ENCODE measurements at places on chromosomes 1 and 21. TPM values are rescaled to one million over a fixed set of nuclear protein-coding genes. Genes with fewer than 3 reads are reported as not detected.

CEP170 gene
- total RNA-seq: 73.7 TPM

FBLIM1 gene
- total RNA-seq: 328 TPM

AADACL4 gene
- total RNA-seq: not detected

IPP gene
- 11.3 TPM for total RNA-seq

HUNK gene
- total RNA-seq: 11.8 TPM

C2CD2 gene
- 43.1 TPM for total RNA-seq

NFIA gene
- 183 TPM for total RNA-seq

COL6A1 gene
- 606 TPM for total RNA-seq

SH2D5 gene
- 0.14 TPM for total RNA-seq

IGFN1 gene
- 0.90 TPM for total RNA-seq

COP1 gene
- total RNA-seq: 36.7 TPM

DUSP12 gene
- total RNA-seq: 15.5 TPM

RGS13 gene
- total RNA-seq: 1.2 TPM

CIART gene
- 9.1 TPM for total RNA-seq

MTMR11 gene
- total RNA-seq: 18.4 TPM

Measured in posterior vena cava (tissue), 2 donors.